ENCODE measurements at places on chromosomes 2 and 18.

DNA sequence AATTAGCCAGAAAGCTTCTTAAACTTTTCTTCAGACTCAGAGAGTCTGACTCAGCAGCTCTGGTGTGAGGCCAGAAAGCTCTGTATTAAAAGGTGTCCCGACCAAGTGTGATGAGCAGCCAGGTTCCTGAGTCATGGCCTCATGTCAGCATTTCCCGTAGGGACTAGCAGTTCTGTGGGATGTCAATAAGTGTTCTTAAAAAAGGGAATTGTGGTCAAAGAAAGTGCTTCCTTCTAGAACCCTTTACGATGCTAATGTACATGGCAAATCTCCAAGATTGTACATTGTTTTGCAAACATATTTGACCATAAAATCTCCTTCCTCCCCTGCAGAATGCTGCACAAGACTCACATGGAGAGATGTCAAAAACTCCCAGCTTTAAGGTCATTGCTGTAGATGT, 80.1 kb downstream of the PLA2R1 start:
- DNase-seq, result no peak

GRCh38 chr2:98664323-98664722, 55.9 kb downstream of the UNC50 start:
- DNase-seq, result no peak

DNA sequence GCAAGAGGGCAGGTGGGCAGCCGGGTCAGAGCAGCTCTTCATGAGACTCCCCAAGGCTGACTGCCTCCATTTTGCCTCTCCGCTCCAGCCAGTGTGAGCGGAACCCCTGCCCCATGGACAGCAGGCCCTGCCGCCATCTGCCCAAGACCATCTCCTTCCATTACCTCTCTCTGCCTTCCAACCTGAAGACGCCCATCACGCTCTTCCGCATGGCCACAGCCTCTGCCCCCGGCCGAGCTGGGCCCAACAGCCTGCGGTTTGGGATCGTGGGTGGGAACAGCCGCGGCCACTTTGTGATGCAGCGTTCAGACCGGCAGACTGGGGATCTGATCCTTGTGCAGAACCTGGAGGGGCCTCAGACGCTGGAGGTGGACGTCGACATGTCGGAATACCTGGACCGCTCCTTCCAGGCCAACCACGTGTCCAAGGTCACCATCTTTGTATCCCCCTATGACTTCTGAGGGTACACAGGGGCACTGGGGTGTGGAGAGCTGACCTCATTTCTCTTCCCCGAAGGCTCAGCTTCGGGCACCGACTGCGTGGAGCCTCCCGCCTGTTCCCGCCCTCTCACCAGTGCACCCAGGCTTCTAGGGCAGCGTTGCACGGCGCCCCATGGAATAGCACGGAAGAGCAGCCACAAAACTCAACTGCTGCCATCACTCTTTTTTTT, 49.0 kb downstream of the FBLN7 start:
- DNase-seq, result no peak

DNA sequence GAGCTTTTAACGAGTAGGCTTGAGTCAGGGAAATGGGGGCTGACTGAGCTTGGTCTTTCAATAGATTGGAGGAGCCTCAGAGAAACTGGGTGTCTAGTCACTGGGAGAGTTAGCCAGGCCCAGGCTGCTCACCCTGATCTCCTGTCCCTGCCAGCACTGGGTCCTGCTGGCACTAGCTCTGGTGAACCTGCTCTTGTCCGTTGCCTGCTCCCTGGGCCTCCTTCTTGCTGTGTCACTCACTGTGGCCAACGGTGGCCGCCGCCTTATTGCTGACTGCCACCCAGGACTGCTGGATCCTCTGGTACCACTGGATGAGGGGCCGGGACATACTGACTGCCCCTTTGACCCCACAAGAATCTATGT, 720 bp downstream of the KRTCAP3 start:
- DNase-seq, result no peak

DNA sequence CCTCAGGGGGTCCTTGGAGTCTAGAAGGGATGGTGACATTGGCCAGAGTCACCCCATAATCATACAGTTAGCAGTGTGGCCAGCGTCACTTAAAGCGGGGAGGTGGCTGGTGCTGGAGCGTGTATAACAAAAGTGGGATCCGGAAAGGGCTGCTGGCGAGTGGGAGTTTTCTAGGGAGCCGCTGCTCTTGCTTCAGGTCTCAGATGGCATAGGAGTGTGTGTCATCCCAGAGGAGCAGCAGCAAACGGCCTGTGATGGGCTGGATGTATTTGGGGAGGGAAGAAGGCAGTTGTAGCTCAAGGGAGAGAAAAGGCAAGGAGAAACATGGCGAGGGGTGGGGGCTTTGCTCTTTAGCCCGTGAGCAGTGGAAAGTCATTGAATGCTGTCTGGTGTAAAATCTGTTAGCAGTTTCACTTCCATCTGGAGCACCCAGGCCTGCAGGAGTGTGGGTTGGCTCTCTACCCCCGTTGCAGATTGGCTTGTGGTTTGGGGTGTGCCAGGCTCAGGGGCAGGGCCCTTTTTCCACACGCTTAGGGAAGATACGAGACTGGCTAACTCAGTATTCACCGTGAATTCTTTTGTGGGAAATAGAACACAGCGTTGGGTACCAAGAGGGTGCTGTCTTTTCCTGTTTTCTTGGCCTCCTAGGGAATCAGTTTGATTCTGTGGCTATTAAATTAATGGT, 120.5 kb downstream of the AGAP1 start:
- DNase-seq, result no peak

- no peak for DNase-seq
Measured at GRCh38 chr2:33426666-33427231, 49.7 kb upstream of the RASGRP3 start.

GRCh38 chr18:67717800-67718199, 201.3 kb upstream of the DSEL start:
- no peak for DNase-seq

GRCh38 chr2:109222825-109223471, 93.9 kb downstream of the SH3RF3 start:
- no peak for DNase-seq

GRCh38 chr2:144091622-144092021, 428.3 kb downstream of the ZEB2 start:
- DNase-seq, result no peak

DNA sequence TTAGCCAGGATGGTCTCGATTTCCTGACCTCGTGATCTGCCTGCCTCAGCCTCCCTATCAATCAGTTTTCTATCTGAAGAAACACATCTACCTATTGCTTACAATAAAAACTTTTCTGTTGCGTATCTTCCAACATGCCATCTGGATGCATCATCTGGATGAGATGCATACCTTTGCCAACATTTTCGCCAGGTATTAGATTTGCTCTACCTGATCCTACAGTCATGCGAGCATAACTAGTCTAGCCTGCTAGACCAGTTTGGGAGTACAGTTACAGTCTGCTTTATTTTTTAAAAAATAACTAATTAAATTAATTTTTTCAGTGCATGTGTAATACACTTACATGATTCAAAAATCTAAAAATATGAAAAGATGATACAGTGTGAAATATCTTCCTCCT, 334.0 kb upstream of the MEX3C start:
- DNase-seq, result no peak

- DNase-seq, result no peak
Measured at GRCh38 chr18:61797696-61798590, 94.9 kb downstream of the RNF152 start.

DNA sequence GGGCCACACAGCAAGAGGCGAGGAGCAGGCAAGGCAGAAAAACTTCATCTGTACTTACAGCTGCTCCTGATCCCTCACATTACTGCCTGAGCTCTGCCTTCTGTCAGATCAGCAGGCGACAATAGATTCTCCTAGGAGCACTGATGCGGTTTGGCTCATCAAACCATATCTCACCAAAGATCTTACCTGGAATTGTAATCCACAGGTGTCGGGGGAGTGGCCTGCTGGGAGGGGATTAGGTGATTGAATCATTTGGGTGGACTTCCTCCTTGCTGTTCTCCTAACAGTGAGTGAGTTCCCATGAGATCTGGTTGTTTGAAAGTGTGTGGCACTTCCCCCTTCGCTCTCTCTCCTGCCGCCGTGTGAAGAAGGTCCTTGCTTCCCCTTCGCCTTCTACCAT, 647.3 kb downstream of the SOCS6 start:
- DNase-seq, result no peak
